Activated CD4-positive, alpha-beta T cell treated with anti-CD3 and anti-CD28 coated beads, Interleukin-2, amount 10 ng/mL, durations not matched to agents 7 days and 5 days (primary cell): ENCODE measurements at places on chromosomes 11 and 22.
A peak's percentile ranks its signal among the peaks of the same experiment; 100 is the strongest.

GRCh38 chr22:20750461-20751184 lies 23.3 kb upstream of the SERPIND1 start:
- no peak for DNase-seq

DNA sequence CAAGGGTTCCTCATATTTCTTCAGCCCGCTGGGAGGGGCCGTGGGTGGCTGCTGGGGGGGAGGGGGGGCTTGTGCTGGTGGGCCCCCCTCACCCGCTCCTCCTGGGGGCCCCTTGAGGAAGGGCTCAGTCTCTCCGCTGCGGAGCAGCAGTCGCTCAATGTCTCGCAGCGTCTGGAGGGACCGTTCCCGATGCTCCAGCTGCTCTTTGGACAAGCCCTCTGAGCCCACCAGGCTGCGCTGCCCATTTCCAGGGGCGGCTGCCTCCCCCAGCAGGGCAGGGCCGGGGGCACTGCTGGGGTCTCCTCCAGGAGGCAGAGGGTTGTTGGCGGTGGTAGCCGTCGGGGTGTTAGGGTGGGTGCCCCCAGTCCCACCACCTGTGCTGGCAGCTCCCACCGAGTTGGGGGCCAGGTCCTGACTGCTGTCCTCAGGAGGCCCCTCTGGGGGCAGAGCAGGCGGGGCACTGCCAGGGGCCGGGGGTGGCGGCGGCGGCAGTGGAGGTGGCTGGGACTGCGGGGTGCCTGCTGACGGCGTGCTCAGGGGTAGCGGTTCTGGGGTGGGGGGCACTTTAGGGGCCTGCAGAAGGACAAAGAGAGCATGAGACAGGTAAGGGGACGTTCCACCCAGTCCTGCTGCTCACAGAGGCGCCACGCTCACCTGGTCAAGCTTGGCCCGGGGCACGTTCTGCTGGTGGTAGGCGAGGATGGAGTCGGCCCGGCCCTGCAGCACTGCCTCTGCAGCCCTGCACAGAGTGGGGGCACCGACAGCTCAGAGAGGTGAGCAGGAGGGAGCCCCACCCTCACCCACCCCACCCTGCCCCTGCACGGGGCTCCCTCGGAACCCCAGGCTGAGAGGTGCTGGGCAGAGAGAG lies 18.9 kb downstream of the CXCR5 start:
- no peak for DNase-seq

DNA sequence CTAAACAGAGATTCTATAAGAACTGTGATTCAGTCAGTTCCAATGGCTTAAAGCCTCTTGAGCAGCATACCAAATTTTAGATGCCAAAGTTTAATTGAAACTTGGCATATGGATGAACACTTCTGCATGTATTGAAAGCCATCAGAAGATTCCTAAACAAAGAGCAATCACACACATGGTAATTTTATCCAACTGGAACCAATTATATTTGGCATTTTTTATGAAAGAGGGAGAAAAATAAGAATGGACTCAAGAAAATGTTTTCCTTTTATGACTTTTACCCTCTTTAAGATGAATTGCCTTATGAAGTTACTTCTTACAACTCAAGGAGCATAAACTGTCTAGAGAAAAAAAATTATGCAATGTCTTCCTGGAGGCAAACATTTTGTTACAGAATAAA lies 7.4 kb downstream of the TRPC6 start:
- no peak for DNase-seq

DNA sequence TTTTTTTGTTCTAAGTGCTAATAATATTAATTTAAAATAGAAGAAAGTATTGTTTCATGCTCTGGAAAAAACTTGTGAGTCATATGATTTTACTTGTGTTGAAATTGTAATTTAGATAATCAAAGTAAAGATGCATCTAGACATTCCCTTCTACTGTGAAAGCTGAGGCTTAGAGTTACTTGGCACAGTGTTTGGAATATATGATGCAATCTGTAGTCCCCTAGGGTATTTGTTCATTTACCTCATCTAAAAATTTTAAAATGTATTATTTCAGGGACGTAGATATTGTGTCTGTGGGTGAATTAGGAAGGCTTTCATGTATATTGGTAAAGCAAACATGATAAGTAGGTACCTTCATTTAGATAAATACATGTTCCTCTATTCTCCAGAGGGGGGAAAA lies 793.5 kb upstream of the CNTN5 start:
- no peak for DNase-seq

GRCh38 chr11:7579361-7579791 lies 65.6 kb downstream of the PPFIBP2 start:
- no peak for DNase-seq

GRCh38 chr22:50252082-50253045 lies 1.3 kb upstream of the HDAC10 start:
- DNase-seq = peak; percentile 76
